Type B pancreatic cell (in vitro differentiated cells): ENCODE measurements at places on chromosomes 2 and 18.
A peak's percentile ranks its signal among the peaks of the same experiment; 100 is the strongest.

DNA sequence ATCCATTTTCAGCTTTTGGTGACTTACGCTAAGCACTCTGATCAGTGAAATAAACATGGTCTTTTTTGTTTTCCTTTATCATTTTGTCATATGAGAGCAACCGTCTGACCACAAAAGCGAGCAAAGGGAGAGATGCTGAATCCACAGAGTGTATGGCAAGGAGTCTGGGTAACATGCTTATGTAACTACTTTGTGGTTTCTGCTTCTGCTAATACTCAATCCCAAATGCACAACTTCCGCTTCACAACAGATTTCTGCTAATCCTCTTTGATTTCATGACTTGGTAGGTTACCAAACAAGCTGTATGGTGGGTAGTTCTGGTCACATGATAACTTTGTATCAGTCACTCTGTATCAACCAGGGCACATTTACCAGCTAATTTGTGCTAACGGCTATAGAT lies 908.4 kb upstream of the CRIM1 start:
- no peak for DNase-seq

DNA sequence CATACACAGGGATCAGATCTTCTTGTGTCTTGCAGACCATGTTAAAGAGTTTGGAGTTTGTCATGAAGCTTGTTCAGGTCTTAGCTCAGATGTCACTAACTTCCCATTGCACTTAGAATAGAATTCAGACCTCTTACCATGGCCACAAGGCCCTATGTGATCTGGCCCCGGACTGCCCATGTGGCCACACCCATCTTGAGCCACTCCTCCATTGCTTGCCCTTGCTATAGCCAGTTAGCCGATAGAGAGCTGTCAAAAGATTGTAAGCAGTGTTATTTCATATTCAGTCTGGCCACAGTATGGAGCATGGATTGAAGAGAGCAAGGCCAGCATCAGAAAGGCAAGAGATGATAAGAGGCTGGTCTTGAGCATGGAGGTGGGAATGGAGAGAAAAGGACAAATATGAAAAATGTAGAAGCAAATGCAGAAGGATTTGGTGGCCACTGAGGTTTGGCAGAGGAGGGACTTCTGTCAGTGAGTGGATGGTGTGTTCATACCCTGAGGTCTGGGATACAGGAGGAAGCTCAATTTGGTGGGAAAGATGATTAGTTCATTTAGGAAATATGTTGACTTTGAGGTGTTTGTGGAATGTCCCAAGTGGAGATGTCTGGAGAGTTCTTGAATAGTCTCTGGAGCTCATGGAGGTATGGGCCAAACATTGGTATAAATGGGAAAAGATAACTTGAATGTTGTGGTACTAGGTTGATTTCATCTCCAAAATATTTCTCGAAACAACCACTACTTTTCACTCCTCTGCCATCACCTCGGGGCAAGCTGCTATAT lies 10.6 kb downstream of the DGUOK start:
- no peak for DNase-seq

DNA sequence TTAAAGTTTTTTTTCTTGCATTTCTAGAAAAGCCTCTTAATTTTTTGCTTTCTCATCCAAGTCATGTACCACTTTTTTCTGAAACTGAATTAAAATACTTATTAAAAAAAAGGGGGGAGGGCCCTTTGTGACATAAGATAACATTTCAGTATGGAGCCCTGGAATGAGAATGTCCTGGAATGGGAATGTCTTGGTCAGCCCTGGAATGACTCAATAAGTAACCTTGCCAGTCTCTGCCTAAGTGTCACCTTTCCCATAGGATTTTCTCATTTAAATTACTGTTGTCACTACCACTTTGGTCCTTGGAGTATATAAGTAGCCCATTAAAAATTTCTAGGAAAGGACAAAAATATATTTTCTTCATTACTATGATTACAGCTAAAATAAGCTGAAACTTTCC lies 4.7 kb downstream of the UBXN2A start:
- DNase-seq = no peak

- DNase-seq = no peak
Observed at GRCh38 chr2:70663411-70663810, 104.6 kb downstream of the ADD2 start.

GRCh38 chr18:33440060-33441043 lies at the start of gene CCDC178:
CCDC178 (minus strand) TSS chr18:33440721; CDS start chr18:33412088, 28,633 bp downstream.
- DNase-seq = peak; percentile 78

GRCh38 chr2:223811757-223812156 lies 25.6 kb downstream of the AP1S3 start:
- no peak for DNase-seq

- DNase-seq = peak; percentile 55
Observed at GRCh38 chr18:76989647-76990190, 142.9 kb downstream of the MBP start.

- peak; percentile 66 for DNase-seq
Observed at GRCh38 chr18:80253871-80254492, 6.7 kb upstream of the PARD6G start.

GRCh38 chr2:178829981-178830380 lies 22.8 kb upstream of the TTN start:
- DNase-seq = no peak

DNA sequence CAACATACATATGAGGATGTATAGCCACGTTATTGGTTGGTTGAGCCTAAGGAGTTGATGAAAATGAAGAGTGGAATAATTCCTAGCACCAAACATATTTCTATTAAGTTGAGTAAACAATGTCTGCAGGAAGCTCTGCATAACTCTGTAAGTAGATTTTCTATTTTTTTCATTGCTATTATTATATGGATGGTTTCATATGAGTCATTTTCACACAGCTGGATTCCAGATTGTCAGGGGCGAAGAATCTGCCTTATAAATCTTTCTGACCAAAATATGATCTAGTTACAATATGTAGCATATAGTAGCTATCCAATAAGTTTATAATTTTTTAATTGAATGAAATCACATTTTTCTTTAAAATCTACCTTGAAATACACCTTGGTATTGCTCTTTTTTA lies 468.0 kb upstream of the PKDCC start:
- no peak for DNase-seq

DNA sequence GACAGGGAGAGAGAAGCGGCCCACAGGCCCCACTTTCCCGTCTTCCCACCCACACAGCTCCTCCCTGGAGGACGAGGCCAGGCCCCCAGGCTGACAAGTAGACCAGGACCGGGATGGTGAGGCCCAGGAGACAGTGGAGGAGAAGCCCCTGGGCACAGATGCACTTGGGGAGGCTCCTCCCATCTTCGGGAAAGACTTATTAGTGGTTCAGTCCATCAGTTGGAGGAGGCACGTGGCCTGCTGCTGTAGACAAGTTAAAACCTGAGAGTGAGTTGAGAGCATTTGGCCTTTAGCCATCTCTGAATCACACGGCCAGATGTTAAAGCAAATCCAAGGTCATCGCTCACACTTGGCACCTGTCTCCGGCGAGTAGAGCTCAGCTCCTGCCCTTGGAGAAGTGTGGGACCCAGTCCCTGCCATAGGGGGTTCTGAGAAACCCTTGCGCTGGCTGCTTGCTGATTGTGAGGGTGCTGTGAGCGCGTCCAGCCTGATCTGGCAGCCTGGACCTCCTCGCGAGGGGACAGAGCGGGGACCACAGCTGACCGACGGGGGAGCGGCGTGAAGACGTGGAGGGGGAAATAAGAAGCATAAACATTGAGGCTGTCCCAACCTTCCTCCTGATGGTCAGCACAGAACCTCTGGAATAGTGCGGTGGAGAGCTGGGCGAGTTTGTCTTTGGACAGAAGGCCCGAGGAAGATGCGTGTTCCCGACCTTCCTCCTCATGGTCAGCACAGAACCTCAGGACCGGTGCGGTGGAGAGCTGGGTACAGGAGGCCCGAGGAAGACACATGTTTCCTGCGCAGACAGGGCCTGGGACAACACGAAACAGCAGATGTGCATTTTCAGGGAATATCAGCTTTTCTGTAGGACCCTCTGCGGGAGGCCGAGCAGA lies 24.7 kb upstream of the ALLC start:
- peak; percentile 58 for DNase-seq

DNA sequence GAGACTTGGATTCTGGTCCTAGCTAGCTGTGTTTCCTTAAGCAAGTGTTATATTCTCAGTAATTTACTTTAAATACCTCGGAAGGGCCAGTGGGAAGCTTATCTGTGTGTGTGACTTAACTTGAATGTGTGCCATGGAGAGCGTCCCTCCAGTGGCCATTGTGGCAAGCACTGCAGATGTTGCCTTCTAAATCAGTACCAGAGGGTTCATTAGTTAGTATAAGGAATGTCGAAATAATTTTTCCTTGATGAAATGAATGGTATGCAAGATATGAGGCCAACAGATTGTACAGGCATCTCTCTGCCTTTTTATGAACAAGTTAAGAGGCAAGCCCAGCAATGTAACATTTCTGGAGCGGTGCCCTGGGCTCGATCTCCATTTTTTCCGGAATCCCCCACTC lies 52.0 kb downstream of the FBXO36 start:
- no peak for DNase-seq

DNA sequence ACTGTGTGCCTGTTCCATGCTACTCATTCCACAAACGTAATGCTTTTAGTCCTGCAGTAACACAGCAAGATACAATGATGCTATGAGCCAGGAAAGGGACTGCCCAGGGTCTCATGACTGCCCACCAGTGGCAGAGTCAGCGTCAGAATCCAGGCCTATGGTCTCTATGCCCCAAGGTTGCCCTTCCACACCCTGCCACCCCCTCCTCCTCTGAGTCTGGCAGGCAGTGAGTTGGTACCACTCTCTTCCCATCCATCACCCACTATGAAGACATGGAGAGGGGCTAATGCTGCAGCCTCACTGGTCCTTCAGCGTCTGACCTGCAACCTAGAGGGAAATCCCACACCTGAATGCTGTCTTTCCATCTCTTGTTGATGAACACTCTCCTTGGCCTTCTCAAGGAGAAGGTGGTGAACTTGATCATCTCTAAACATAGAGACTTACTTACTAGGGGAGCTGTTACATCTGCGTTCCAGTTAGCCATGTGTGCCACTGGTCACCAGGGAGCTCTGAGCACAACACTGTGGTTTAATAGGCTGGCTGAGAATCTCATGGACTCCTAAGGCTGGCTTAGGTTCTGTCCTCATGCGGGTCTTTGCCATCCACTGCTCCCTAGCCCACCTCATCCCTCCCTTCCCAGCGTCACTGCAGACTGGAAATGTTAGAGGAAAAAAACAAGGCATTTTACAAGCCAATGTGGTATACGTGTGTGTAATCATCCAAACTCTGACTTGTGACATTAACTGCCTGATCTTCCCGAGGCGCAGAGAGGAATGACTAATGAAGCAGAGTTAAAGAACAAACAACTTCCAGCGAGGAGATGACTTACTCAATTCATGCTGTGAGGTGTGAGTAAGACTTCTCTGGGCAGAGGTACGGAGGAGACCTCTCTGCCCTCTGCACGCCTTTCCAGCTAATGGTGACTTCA lies 28.8 kb downstream of the STEAP3 start:
- DNase-seq = no peak

DNA sequence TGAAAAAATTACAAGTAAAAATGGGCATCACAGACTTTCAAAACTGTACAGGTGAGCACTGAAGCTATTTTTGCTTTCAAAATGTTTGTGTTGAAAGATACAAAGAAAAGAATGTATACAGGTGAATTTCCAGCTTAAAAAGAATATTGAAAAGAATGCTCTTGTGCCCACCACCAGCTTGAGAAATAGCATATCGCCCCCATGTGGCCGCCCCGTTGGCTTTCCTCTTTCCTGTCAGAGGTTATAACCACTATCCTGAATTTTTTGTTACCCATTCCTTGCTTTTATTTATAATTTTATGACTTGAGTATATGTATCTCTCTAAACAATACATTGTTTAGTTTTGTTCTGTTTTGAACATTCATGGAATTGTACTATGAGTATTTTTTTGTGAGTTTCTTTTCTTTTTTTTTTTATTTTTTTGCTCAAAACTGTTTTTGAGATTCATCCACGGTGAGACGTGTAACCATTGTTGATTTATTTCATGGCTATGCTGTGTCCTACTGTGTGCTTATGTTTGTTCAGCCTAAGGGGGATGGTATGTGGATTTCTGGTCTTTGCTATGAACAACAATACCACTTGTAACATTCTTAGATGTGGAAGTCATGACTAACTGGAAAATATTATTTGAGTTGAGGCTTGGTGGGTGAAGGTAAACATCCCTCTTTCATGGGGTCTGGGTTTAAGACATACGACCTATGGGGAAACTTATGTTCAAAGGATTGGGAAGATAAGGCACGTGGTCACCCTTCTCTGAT lies 11.6 kb downstream of the TRPM8 start:
- DNase-seq = no peak

DNA sequence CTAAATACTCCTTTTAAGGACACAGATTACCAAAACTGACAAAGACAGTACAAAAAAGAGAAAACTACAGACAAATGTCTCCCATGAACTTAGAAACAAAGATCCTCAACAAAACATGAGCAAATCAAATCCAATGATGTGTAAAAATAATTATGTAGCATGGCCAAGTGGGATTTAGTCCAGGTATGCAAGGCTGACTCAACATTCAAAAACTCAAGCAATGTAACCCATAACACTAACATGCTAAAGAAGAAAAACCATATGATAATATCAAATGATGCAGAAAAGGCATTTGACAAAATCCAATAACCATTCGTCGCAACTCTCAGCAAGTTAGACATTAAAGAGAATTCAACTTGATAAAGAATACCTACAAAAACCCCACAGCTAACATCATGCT lies 239.0 kb upstream of the KLHL29 start:
- no peak for DNase-seq

DNA sequence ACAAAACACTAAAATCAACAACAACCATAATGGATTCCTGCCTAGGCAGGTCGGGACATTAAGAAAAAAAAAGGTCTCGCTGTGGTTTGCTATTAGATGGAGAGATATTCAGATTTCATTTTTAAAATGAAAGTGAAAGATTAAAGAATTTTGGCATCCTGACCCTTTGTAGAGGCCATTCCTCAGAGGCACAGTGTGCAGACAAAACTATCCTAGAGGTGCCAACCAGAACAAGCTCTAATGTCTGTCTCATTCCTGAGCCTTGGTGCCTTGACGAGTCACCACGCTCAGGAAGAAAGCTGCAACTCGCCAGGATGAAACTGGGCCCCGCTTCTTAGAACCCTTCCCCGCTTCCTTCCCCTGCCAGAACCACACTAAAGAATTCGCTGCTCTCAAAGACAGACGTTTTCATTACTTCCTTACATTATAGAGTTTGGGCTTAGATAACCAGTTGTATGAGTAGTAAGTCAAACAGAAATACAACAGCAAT lies 156.0 kb downstream of the TGIF1 start:
- DNase-seq = no peak

- DNase-seq = no peak
Observed at GRCh38 chr18:48835119-48835518, 115.6 kb downstream of the SMAD7 start.

GRCh38 chr2:15421753-15422152 lies 139.4 kb downstream of the NBAS start:
- no peak for DNase-seq

- no peak for DNase-seq
Observed at GRCh38 chr2:195252018-195252417, 405.0 kb upstream of the SLC39A10 start.

GRCh38 chr2:41903474-41904135 lies 144.2 kb upstream of the PKDCC start:
- DNase-seq = no peak
